Immature natural killer cell (primary cell): ENCODE measurements at places on chromosomes 1 and 21.

DNA sequence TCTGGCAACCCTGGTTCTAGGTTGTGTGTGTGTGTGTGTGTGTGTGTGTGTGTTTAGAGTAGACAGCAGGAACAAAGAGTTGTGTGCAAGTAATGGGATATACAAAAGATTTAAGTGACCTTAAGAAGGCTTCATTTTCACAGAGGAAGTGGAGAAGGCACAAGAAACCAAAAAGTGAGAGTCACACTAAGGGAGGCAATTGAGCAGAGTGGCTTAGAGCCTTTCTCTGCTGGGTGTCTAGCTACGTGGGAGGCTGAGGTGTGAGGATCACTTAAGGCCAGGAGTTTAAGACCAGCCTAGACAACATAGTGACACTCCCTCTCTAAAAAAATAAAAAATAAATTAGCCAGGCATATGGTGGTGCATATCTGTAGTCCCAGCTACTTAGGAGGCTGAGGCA lies 44.4 kb upstream of the HAO2 start:
- no peak for DNase-seq

DNA sequence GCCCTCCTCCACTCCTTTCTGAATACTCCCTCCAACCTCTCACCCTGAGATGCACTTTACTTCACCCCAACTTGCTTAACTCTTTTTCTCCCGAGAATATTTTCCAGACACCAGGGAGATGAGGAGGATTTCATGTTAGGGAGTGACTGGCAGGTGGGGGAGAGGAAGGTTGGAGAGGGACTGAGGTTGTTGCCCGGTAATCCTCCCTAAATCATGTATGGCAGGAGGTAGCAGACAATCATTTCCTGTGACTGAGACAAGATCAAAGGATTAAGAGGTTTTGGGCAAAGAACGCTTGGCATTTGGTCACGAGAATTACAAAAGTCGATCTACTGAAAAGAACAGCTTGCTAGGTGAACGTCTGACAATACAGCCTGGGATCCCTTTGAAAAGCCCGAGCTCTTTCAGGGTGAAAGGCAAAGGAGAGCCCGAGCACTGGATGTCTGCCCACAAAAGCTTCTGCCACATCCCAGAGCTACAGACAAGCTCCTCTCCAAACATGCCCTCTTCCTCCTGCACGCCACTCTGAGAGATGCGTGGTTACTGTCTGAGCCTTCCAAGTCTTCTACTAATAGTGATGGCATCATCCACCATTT lies 154.1 kb downstream of the DAB1 start:
- no peak for DNase-seq

DNA sequence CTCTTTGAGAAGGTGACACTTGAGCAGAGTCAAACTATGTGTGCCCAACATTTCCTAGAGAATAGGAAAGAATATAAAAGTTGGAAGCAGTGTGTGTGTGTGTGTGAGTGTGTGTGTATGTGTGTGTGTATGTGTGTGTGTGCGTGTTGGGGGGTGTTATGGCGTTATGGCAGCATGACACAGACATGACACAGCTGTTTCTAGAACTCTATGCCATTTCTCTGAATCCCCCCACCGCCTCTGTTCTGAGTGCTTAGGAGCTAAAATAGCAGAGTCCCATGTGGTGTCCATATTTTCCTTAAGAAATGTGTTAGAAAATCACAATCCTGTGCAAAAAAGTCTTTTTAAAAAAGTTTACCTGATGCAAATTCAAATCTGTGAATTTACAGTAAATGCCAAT lies 556.1 kb downstream of the RWDD3 start:
- no peak for DNase-seq

DNA sequence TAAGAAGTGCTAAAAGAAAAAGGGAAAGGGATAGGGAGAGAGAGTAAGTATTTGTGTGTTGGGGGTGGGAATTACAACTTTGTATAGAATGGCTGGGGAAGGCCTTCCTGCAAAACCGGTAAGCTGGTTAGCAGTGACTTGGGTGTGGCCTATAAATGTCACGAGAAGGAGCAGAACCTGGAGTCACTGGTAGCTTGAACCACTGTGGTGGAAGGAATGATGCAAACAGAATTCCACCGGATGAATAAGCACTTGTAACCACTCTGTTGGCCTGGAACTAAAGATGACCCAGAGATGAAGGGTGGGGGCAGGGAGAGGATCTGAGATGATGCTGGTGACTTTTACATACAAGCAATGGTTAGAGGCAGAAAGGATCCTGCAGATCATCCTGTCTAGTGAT lies 8.9 kb downstream of the XKR8 start:
- DNase-seq = no peak

DNA sequence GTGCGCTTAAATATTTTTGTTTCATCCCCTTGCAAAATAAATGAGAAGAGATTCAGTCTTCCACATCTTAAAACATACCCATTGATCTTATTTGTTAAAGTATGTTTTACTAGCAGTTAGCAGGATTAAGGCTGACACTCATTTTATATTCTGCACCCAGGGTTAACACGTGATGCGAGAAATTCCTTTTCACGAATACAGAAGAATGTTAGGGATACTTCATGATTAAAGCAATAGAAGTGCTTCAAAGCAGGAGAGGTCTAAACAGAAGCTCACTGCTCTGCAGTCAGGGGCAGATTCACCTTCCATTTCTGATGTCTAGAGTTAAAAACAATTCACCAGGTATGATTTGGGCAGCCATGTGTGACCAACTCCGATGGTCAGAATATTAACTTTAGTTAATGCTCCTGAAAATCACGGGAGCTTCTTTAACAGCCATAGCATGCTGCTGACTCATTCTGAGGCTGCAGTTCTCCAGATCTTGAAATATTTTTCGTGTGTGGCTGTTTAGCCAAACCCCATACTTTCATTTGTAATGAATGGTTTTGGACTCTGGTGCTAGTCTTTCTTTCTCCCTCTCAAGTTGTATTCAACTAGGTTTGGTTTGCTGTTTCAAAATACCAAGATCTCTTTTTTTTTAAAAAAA lies 19.7 kb downstream of the BCAR3 start:
- DNase-seq = no peak

GRCh38 chr21:32940079-32941014 lies 85.4 kb upstream of the OLIG2 start:
- peak; percentile 39 for DNase-seq
